ENCODE measurements at places on chromosomes 13 and 19. TPM values are rescaled to one million over a fixed set of nuclear protein-coding genes. Genes with fewer than 3 reads are reported as not detected.

- H3K27me3 ChIP-seq: no peaks in the 10 kb centered on the region
- H3K27ac ChIP-seq: no peak overlapping the region
- no peak overlapping the region for H3K4me3 ChIP-seq
- H3K4me1 ChIP-seq: peaks cover 22% of the 10 kb centered on the region
- no peak for DNase-seq
- peaks cover 16% of the 10 kb centered on the region for H3K36me3 ChIP-seq
Measured at GRCh38 chr13:94561126-94561525, 34.8 kb downstream of the TGDS start.

- H3K27me3 ChIP-seq: peaks cover 27% of the 10 kb centered on the region
- H3K4me1 ChIP-seq: peaks cover 7% of the 10 kb centered on the region
- no peak overlapping the region for H3K4me3 ChIP-seq
- H3K36me3 ChIP-seq: no peaks in the 10 kb centered on the region
Measured at GRCh38 chr13:112642090-112642460, 47.8 kb upstream of the ATP11A start.

- peaks cover 5% of the 10 kb centered on the region for H3K36me3 ChIP-seq
- H3K27me3 ChIP-seq: no peaks in the 10 kb centered on the region
- no peaks in the 10 kb centered on the region for H3K4me1 ChIP-seq
- DNase-seq: no peak
Measured at GRCh38 chr13:59914556-59914955, 249.2 kb downstream of the DIAPH3 start.

DNA sequence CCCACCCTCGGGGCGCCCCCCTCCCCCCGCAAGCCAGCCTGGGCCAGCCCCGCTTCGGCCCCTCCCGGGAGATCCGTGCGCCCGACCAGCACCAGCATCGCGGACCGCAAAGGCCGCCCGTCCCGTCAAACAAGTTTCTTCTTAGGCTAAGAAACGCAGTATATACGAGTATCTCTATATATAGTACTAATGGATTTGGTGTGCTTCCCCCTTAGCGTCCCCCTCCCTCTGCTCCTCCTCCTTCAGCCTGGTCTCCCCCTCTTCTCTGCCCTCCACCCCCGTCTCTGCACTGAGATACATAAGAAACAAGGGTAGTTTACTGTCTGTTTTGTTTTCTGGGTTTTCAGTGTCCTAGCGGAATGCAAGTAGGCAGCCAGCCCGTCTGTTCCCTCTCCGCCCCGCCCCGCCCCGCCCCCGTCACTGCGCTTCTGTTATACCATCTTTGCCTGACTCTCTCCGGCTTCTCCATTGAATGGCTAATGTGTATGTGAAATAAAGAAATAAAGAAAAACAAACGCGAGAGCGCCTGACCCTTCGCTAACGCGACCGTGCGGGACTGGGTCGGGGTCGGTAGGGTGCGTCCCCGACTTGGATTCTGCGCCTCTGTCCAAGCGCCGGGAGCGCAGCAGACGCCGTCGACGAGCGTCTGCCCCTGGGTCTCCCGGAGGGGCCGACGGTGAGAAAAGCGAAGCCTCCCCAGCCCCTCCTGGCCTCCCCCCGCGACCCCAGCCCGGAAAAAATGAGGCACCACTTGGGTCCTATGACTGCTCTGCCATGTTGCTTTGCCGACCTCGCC is 4.2 kb downstream of the LYL1 start:
- DNase-seq: no peak
- H3K4me3 ChIP-seq: peak overlapping the region; percentile 76
- peaks cover 21% of the 10 kb centered on the region for H3K4me1 ChIP-seq
- peaks cover 22% of the 10 kb centered on the region for H3K27me3 ChIP-seq
- peaks cover 6% of the 10 kb centered on the region for H3K36me3 ChIP-seq

- peak; percentile 5 for DNase-seq
- H3K4me3 ChIP-seq: peak overlapping the region; percentile 80
- H3K27ac ChIP-seq: peak overlapping the region; percentile 86
Measured at GRCh38 chr19:55041627-55042343, 3.7 kb upstream of the GP6 start.

- no peak overlapping the region for H3K27ac ChIP-seq
- no peak overlapping the region for H3K4me3 ChIP-seq
- no peaks in the 10 kb centered on the region for H3K4me1 ChIP-seq
- H3K27me3 ChIP-seq: no peaks in the 10 kb centered on the region
- DNase-seq: no peak
Measured at GRCh38 chr13:34419025-34419424, 523.0 kb upstream of the NBEA start.

- no peak overlapping the region for H3K27ac ChIP-seq
- H3K27me3 ChIP-seq: no peaks in the 10 kb centered on the region
- H3K36me3 ChIP-seq: peaks cover 51% of the 10 kb centered on the region
Measured at GRCh38 chr19:11016631-11017030, 55.8 kb downstream of the SMARCA4 start.

DNA sequence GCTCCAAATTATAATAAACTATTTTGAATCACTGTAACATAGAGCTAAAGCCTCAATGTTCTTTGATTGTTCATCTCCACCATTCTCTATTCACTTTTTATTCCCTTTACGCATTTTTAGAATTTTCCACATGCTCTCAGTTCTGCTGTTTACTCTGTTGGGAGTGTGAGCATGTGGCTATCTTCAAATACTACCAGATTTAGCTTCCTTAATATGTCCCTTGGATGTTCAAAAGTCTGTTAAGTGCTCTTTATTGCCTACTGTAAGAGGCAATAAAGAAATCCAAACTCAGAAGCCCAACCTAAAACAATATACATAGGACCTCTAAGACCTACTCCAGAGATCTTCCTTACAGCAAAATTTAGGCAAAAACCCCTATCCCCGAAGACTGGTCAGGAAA is 34.5 kb downstream of the MTMR6 start:
- no peak overlapping the region for H3K27ac ChIP-seq
- DNase-seq: no peak
- H3K4me3 ChIP-seq: no peak overlapping the region
- H3K36me3 ChIP-seq: peaks cover 30% of the 10 kb centered on the region
- no peaks in the 10 kb centered on the region for H3K4me1 ChIP-seq

DNA sequence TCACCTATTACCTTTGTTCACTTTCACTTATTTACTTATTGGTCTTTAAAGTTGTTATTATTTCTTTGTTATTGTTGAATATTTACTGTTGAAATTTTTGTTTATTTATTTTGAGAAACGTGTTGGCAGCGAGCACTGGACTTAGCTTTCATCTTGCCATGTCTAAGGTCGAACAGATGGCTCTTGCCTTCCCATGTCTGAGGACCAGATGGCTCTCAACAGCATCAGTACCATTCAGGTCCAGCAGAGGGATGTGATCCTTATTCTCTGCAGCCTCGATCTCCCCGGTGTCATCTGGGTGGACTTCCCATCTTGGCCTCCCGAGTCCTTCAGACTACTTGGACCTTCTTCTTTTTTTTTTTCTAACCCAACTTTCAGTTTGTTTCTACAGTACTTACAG is 1437.6 kb downstream of the UQCRFS1 start:
- no peaks in the 10 kb centered on the region for H3K27me3 ChIP-seq
- no peak overlapping the region for H3K27ac ChIP-seq
- peaks cover 42% of the 10 kb centered on the region for H3K36me3 ChIP-seq
- no peaks in the 10 kb centered on the region for H3K4me1 ChIP-seq

GRCh38 chr13:93399212-93399611 is 172.6 kb downstream of the GPC6 start:
- no peak overlapping the region for H3K4me3 ChIP-seq
- no peaks in the 10 kb centered on the region for H3K4me1 ChIP-seq
- H3K27me3 ChIP-seq: no peaks in the 10 kb centered on the region
- no peak for DNase-seq
- H3K27ac ChIP-seq: no peak overlapping the region

- H3K36me3 ChIP-seq: no peaks in the 10 kb centered on the region
- H3K27me3 ChIP-seq: no peaks in the 10 kb centered on the region
Measured at GRCh38 chr13:39935155-39935554, 279.7 kb downstream of the COG6 start.

GRCh38 chr19:50790396-50790795 is at the start of gene ACP4:
Gene ACP4, plus strand, starts transcription at chr19:50790415. Its CDS starts 0 bp downstream, at chr19:50790415.
- no peak within 1 kb of the TSS for H3K27ac ChIP-seq
- H3K27me3 ChIP-seq: no peaks in the 10 kb centered on the region
- H3K4me1 ChIP-seq: no peaks in the 10 kb centered on the region
- no peak within 1 kb of the TSS for H3K4me3 ChIP-seq
- H3K36me3 ChIP-seq: no peaks in the 10 kb centered on the region
- DNase-seq: no peak

DNA sequence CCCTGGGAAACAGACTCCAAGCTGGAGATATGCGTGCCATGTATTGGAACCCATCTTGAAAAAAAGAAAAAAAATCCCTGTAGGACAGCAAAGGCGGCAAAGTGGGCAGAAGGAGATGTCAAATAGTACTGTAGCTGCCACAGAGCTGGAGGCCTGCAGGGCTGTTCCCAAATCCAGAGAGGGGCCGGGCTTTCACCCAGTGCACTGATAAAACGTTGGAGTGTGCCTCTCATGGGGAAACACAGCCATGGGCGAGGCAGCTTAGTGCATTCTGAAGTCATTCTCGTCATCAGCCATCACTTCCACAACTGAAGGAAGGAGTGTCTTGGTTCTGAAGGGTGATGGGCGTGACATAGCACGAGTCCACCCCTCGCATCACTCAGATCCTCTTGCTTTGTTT is 4.8 kb downstream of the SGCG start:
- H3K4me3 ChIP-seq: no peak overlapping the region
- H3K27ac ChIP-seq: no peak overlapping the region
- DNase-seq: no peak
- H3K36me3 ChIP-seq: no peaks in the 10 kb centered on the region
- H3K4me1 ChIP-seq: no peaks in the 10 kb centered on the region

GRCh38 chr19:16506961-16507360 is 10.8 kb downstream of the C19orf44 start:
- no peak overlapping the region for H3K4me3 ChIP-seq
- H3K4me1 ChIP-seq: no peaks in the 10 kb centered on the region
- H3K36me3 ChIP-seq: no peaks in the 10 kb centered on the region
- no peaks in the 10 kb centered on the region for H3K27me3 ChIP-seq
- no peak for DNase-seq

DNA sequence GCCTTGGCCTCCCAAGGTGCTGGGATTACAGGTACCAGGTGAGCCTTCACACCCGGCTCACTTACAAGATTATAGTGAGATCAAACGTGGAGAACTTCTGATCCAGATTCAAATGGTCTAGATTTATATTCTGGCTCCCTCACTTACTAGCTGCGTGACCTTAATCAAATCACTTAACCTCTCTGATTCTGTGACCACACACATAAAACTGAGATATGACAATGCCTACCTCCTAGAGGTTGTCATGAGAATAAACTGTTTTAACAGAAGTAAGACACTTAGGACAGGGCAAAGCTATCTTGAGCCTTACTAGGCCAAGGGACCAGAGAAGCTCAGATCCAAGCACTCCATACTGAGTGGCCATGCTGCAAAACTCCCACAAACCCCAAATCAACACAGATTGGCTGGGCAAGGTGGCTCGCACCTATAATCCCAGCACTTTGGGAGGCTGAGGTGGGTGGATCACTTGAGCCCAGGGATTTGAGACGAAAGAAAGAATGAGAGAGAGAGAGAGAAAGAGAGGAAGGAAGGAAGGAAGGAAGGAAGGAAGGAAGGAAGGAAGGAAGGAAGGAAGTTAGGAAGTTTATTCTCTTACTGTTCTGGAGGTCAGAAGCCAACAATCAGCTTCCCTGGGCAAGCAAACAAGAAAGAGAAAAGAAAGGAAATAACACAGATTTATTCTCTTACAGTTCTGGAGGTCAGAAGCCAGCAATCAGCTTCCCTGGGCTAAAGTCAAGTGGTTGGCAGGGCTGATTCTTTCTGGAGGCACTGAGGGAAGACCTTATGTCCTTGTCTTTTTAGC is 46.1 kb upstream of the MAP3K10 start:
- H3K27ac ChIP-seq: peak overlapping the region; percentile 2
- peaks cover 2% of the 10 kb centered on the region for H3K27me3 ChIP-seq
- no peaks in the 10 kb centered on the region for H3K36me3 ChIP-seq
- no peak overlapping the region for H3K4me3 ChIP-seq
- no peak for DNase-seq

DNA sequence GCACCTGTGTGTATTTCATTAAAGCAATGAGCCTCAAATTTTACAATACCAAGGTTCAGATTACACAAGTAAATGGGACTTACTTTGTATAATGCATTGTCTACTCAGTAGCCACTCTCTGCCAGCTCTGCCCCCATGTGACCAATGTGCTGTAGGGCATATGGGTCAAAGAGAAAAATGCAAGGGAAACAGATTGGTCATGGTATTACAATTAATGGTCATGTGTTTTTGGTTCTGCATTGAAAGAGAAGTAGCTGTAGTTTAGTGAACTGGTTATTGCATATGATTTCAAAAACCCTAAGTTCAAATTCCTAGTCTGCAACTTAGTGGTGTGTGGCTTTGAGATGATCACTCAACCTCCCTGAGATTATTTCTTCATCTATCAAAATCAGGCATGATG is 545.4 kb downstream of the SUCLA2 start:
- no peak for DNase-seq
- no peak overlapping the region for H3K27ac ChIP-seq
- H3K27me3 ChIP-seq: peaks cover 2% of the 10 kb centered on the region
- H3K4me1 ChIP-seq: no peaks in the 10 kb centered on the region

DNA sequence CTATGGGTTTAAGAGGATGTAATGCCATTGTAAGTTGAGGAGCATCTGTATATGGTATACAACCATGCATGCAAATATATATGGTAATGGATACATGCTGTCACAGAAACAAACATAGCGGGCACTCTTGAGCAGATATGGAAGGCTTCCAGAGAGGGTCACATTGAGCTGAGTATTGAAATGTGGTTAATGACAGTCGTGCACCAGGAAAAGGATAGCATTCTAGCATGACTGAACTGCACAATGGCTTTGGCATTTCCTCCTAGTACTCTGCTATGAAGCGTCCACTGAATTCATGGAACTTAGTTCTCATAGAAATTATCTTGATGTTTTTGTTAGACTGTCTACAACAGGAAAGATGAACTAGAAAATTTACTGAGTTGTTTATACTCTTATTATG is 25.2 kb downstream of the DGKH start:
- peaks cover 8% of the 10 kb centered on the region for H3K36me3 ChIP-seq
- H3K4me3 ChIP-seq: no peak overlapping the region
- no peak overlapping the region for H3K27ac ChIP-seq

The NECTIN2 gene
- 0.08 TPM for total RNA-seq

The CYP2F1 gene
- not detected for total RNA-seq

The NTF4 gene
- total RNA-seq: not detected

Measured in activated T-helper 1 cell treated with anti-CD3 and anti-CD28 coated beads, Interleukin-12 subunit alpha, Interleukin-12 subunit beta, Interleukin-2, Interleukin-4 antibody, amounts not matched to agents 30 ng/mL and 10 ng/mL and 1 ng/mL, durations not matched to agents 14 hours and 24 hours and 36 hours (primary cell).